Heart left ventricle (tissue), 16 donors: ENCODE measurements at places on chromosomes 6 and 20. TPM values are rescaled to one million over a fixed set of nuclear protein-coding genes. Genes with fewer than 3 reads are reported as not detected.

DNA sequence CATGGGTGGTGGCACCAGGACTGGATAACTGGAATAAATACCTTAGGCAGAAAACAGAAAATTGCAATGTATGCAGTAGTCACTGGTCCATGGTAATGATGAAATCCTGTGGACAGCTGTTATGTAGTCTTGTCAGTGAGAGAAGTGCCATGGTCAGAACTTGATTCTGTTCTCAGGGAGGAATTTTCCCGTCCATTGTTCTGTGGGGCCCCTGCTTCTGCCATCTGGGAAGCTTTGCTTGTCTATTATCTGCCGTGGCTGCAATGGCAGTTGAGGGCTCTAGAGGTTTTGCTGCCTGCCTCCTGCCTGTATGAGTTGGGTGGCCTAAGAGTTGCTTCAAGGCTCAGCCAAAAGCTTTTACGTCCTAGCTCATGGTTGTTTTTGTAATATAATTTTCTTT, 126.8 kb upstream of the SLC35B3 start:
- DNase-seq, result no peak

DNA sequence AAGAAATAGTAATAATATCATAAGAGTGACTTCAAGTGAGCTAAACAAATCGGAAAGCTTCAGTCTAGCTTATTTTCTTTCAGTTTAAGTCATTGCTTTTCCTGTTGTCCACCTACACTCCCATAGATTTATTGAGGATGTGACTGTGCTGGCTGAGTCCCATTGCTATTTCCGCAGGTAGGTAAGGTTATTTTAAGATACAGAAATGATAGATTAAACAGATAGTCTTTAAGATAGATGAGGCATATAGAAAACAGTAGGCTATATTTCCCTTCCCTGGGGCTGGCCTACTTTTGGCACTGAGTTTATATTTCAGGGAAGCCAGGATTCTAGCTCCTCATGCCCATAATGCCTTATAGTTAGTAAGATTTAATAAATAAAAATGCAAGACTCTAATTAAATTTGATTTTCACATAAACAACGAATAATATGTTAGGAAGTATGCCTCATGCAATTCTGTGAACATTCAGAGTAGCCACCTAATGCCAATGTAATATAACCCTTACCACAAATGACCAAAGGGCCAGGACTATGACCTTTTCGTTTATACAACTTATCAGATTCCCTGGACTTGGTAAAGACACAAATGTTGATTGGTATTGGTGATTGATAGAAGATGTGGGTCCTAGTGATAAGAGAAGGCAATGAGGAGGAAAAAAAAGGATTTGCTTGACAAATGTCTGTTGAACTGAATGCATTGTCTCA, 1079.3 kb downstream of the EPHA7 start:
- no peak for DNase-seq

Gene PSORS1C2
- polyA plus RNA-seq, result not detected

GRCh38 chr6:3350252-3350796, 91.6 kb downstream of the PSMG4 start:
- DNase-seq, result no peak

Gene RBM24
- 119 TPM for polyA plus RNA-seq

- no peak for DNase-seq
Measured at GRCh38 chr20:7308163-7308562, 540.7 kb downstream of the BMP2 start.

Gene BTN1A1
- polyA plus RNA-seq, result not detected

DNA sequence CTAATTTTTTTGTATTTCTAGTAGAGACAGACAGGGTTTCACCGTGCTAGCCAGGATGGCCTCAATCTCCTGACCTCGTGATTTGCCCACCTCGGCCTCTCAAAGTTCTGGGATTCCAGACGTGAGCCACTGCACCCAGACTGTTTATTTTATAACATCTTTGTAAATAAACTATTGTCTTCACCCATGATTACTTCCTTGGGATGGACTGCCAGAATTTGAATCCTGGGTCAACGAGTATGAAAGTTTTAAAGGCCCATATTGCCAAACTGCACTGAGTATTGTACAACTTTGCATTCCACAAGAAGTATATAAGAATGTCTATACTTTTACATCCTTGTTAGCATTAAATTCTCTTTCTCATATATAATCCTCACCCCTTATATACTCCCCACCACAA, 38.6 kb downstream of the ZHX3 start:
- no peak for DNase-seq

GRCh38 chr6:149852881-149853280, 11.3 kb downstream of the LRP11 start:
- DNase-seq, result no peak

Gene TP53TG5
- polyA plus RNA-seq, result 1.5 TPM

DNA sequence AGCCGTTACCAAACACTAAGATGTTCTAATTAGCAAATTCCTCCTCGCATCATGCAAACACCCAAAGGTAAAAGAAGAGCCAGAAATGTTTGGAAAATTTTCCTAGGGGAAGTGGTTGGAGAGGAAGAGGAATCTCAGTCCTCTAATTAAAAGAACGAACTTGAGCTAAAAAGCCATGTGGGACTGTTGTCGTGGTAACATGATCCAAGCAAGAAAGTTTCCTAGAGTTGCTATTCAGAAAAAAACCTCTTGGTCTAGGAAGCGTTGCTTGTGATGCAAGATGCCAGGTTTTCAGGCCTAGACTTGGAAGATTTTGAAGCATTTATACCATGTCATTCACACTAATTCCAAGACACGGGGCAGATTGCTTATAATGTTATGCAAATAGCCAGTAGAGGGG, 106.8 kb upstream of the DOK5 start:
- no peak for DNase-seq
